ENCODE measurements at places on chromosomes 5 and 9.
A peak's percentile ranks its signal among the peaks of the same experiment; 100 is the strongest.

GRCh38 chr5:148469501-148469935 is 85.8 kb downstream of the FBXO38 start:
- DNase-seq = no peak

- DNase-seq = no peak
Observed at GRCh38 chr9:136705564-136705963, 6.8 kb upstream of the DIPK1B start.

DNA sequence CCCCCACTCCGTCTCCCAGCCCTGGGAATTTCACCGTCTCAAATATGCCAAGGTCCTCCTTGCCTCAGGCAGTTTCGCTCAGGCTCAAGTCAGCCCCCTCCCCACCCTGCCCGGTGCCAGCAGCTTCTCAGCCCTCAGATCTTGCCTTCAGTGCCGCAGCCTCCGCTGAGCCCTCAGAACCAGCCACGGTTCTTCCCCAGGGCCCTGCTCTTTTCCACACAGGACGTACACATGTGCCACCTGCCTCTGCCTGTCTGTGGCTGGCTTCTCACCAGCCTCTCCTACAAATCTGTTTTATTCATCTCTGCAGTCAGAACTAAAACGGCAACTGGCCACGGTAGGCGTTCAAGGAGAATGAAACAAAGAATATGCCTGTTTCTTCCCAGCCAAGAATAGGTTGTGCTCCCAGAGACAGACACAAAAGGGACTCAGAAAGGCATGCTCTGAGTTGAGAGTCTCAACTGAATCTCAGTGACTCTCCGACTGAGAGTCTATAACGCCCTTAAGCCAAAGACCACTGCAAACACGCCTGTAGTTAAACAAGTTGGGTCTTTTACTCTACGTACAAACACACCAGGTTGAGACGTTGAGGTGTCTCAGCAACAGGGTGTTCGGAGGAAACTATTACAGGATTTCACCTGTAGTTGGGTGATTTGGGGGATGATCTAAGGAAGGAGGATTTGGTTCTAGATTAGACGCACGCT is 10.6 kb upstream of the GRIN1 start:
- peak; percentile 50 for DNase-seq

GRCh38 chr5:4373051-4373820 is 766.9 kb upstream of the ADAMTS16 start:
- no peak for DNase-seq

DNA sequence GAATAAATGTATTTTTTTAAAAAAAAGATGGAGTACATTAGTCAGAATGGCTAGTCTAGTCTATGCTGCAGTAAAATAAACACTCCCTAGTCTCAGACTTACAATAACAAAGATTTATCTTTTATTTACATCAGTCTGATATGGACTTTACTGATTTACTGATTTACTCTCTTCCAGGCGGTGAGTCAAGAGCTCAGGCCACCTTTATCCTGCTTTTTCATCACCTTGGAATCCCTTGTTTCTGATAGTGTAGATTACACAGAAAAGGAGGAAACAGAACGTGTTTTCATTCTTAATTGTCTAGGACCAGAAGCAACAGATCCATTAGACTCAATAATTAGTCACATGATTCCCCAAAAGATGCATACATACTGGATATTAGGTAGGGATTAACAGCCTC is 290.1 kb upstream of the TRPC7 start:
- DNase-seq = no peak

DNA sequence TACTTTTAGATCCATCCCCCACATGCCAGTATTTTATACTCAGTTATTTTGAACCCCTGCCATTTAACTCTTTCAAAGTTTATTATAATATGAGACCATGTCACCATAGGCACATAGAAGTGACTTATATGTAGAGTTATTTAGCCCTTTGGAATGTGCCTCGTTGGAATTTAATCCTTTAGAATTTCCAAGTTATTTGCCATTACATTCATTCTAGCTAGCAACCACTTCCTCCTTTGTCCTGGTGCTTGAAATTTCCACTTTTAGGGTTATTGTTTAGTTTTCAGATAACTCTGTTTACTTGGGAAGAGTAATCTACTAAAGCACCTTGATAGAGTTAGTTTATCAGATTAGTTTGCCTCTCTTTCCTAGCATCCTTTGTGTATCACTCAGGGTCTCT is 82.8 kb upstream of the TLE1 start:
- DNase-seq = no peak

- DNase-seq = no peak
Observed at GRCh38 chr5:169146158-169146557, 154.8 kb downstream of the SLIT3 start.

GRCh38 chr5:156096259-156096658 is 230.7 kb upstream of the SGCD start:
- DNase-seq = no peak

GRCh38 chr9:124298646-124299235 is 41.0 kb downstream of the NEK6 start:
- DNase-seq = no peak

DNA sequence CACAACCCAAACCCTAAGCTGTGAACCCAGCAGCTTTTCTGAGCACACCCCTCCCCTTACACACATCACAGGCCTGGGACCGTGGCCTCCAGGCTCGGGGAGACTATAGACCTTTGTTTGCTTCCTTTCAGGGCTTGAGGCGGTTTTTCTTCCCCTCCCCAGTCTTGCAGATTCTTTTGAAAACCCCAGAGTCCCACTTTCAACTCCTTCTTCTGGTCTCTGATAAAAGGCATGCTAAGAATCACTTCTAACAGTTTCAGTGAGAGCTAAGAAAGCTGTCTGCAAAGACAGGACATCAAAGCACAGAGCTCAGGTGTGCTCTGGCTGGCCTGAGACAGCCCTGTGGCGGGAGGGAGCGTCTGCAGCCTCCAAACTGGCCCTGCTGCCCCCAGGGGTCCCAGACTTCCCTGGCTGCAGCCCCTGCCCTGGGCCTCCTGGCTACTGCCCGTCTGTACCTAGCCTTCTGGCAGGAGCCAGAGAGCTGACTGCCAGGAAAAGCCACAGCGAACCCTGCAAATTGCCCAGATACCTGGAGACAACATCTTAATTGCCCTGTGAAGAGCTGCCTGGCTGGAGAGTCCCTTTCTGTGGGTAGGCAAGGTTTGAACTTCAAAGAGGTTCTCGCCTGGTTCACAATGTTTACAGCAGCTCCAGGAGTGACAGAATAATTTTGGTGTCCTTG is 138.9 kb downstream of the GADD45G start:
- peak; percentile 80 for DNase-seq

DNA sequence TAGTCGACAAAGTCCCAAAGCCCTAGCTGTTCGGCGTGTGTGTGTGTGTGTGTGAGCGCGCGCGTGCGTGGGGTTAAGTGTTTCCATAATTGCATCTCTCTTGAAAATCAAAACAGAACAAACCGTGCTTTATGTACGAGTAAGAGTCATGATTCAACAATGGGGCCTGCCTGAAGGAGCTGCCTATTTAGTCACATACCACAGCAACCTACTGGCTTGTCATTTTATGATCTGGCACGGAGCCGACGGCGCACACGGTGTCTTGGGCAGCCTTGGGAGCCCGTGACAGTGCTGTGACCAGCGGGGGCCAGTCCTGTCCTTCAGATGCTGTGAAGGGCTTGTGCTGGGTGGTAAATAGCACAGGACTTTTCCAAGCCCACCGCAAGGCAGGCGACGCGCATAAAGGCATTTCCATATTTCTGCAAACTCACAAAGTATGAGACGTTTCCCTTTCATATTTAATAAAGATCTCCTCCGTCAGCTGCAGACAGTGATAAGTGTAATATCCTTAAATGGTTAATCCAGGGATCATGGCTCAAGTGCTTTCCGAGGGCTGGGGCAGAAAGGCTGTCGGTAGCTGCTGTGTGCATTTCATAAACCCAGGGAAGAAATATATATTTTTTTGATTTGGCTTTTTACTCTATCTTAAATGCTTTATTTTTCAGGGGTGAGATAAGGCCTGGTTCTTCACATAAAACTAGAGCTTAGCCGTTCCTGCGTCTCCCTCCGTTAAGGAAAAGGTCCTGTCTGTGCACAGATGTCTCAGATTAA is 270.2 kb upstream of the IRX1 start:
- no peak for DNase-seq

DNA sequence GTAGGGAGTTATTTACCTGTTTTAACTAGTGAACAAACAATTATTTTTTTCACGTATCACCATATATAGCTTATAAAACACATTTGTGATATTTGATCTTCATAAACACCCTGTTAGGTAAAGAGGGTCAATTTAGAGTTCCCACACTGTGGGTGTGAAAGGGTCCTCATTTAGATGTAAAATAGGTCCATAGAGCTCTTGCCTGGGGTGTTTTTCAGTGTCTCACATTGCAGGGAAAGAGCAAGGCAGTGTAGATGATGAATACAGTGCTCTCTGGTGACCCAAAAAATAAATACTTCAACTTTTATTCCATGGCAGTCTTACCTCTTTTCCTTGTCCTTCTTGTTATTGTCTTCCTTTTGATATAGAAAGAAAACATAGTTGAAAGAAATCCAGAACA is 403.2 kb upstream of the SGCD start:
- no peak for DNase-seq

- DNase-seq = no peak
Observed at GRCh38 chr9:32264170-32264864, 120.1 kb upstream of the ACO1 start.

DNA sequence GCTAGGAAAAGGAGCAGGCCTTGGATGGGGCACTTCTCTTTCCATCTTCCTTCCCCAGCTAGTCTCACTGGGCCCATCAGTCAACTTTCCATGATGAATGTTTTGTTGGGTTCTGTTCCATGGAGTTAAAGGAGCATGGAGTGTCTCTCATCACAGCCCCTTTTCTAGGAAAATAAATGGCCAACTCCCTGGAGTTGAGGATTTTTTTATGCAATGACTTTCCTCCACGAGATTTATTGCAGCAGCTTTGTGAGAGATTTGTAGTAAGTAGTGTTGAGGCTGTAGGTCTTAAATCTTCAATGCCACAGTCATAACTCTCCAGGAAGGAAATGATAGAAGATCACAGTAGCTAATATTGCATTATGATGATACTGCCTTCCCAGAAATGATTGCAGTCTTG is 45.6 kb upstream of the SLC44A1 start:
- peak; percentile 1 for DNase-seq

GRCh38 chr5:41414598-41414997 is 95.8 kb downstream of the PLCXD3 start:
- no peak for DNase-seq

DNA sequence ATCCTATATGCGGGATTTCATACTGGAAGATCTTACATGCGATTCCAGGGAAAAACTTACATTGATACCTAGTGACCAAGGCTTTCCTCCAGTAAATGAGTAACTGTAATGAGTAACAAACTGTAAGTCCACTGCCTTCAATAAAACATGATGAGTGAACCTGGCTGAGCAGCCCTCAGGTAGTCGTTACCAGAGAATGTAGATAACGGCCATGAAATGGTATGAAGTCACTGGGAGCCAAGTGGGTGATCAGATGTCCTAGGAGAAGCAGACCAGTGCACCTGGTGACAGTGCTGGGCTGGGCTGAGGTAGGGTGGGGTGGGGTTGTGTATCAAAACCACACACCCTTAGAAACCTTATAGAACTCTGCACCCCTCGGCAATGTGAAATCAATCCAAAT is 203.6 kb downstream of the ALDH1A1 start:
- DNase-seq = no peak

- no peak for DNase-seq
Observed at GRCh38 chr5:75922480-75922879, 160.7 kb upstream of the SV2C start.

DNA sequence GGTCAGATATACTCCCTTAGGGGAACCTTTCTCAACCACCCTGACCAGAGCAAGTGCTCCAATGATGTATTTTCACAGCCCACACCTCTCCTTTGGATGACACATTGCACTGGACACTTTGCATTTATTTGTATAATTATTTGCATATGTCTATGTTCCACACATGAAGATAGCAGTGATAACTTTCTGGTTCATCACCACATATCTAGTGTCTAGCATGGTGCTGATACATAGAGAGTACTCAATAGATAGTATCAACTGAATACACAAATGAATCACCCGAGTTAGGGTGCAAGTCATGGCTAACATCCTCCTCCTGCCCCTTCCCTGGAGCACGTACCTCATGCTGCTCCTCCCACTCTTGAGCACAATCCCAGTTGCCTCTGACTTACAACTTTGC is 617.6 kb downstream of the EBF1 start:
- no peak for DNase-seq

DNA sequence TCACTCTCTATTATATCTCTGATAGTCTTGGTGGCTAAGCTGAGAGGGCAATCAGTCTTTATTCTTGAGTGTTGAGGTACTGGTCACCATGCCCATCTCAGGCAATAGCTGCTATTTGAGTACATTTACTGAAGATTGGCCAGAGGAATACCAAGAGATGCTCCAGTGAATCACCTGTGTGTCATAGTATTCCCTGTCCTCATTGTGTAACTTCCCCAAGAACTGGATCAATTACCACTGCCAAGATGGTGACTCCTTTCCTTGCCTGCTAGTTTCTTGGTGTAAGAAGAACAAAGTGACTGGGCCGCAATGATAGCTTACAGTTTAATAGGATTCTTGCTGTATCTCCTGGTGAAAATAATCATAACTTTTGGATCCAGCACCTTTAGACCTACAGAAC is 418.7 kb upstream of the KIF2A start:
- DNase-seq = no peak

DNA sequence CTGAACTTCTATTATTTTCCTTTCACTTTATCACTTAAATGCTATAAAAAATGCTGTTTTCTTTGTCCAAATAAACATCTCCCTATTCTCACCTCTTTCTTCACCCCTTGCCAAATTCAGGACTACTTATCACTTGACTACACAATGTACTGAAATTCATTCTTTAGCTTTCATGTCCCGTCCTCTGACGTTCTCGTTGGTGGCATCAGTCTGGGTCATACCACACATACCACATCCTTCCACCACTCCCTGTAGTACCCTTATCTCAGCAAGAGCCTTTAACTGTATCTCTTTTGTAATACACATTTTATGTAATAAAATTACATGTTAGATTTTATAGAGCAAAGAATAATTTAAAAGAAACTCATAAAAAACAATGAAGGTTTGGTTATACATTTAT is 231.1 kb upstream of the PAPPA start:
- no peak for DNase-seq

DNA sequence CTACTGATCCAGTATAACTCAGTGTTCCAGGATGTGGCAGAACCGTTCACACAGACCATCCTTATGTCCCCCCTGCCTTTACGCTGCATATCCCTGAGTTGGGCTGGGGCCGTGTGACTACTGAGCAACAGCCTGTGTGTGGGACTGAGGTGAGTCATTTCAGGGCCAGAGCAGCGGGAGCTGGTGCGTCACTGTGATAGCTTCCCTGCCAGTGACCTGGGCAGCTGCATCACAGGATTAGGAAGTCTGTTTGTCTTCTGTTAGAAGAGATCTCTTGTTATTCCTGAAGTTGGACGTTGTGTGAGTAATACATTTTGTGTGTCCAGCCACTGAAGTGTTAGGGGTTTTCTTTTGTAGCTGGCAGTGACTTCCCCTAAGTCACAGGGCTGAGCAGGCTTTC is 35.6 kb downstream of the TPPP start:
- no peak for DNase-seq

- DNase-seq = no peak
Observed at GRCh38 chr5:92652756-92653155, 928.3 kb downstream of the NR2F1-AS1 start.

- peak; percentile 43 for DNase-seq
Observed at GRCh38 chr9:127777368-127777980, 992 bp downstream of the SH2D3C start.
